ENCODE measurements at places on chromosomes 6 and 20.

DNA sequence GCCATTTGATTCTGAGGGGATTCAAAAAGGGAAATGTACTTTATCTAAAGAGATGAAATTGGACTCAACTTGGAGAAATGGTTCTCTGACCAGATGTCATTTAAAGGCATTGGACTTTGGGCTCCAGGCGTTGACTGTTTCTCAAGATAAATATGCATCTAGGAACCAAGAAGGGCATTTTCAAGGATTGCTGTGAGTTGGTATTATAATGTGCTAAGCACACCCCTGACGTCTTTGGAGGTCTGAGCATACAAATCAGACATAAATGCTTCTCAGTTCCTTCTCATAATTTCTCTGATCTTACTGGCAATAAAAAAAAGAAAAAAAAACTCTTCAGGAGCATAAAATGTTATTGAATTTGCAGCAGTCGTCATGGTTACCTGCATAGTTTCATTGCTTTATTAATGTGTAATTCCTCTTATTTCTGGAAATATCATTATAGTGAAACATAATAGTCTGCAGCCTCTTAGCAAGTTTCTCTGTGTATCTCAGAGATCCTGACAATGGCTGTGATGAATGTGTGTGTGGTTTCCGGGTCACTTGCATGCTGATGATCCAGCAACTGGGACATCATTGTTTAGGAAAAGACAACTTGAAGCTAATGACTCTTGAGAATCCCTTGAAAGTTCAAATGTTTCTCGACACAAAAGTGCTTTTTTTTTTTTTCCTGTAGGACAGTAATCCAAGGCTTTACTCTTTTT lies 136.0 kb downstream of the AIG1 start:
- DNase-seq = no peak

DNA sequence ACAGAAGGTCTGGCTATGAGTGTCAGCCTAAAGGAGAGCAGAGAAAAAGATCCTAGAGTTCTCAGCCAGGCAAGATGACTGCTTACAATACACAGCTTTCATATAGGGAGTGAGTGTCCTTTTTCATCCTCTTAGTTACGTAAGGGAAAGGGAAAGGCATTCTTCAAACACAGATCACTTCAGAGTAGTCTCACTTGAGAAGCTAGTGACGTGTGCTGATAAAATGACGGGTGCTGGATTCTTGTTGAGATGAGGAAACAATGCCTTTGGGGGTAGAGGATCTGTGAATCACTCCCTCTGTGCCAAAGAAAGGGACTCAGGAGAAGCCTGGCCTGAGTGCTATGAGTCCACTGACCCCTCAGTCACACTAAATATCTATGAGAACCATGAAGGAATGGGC lies 117.3 kb downstream of the QRSL1 start:
- no peak for DNase-seq

- DNase-seq = no peak
Observed at GRCh38 chr6:143695130-143695968, 17.6 kb downstream of the PHACTR2 start.

DNA sequence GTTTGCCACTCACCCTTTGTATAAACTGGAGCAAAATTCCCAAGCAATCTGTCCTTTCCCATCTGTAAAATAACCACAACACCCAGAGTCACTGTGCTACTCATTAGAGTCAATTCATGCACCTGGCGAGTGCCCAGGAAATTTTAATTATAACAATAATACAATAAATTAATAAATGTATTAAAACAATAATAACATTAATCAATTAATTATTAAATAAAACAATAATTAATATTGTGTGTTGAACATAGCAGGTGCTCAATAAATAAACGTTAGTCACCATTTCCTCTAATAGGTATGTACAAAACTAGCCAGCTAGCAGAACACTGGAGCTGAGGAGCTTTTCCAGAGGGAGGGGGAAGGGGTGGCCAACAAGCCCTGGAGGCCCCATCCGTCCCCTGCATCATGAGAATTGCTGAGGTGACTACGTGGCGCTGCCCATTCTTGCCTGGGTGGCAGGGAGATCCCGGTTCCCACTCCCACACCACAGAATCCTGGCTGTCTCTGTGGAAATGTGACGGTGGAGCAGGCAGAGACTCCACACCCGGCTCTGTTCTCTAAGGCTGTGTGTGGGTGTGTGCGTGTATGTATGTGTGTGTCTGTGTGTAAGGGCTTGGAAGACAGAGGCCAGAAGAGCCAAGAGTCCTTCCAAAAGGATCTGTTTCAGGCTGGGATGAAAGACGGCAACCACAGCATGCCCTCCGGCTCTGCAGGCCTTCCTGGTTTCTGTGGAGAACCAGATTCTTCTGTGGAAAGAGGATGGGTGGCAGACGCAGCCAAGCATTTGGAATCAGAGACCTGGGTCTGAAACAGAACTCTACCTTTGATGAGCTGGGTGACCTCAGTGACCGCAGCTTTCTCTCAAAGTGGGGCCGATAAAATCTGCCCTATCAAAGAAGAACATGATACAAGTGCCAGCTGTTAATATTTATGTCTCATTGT lies 18.8 kb upstream of the EZR start:
- no peak for DNase-seq

GRCh38 chr6:113142671-113143174 lies 714.4 kb upstream of the MARCKS start:
- no peak for DNase-seq

GRCh38 chr6:25548451-25548850 lies 103.6 kb upstream of the SCGN start:
- no peak for DNase-seq

DNA sequence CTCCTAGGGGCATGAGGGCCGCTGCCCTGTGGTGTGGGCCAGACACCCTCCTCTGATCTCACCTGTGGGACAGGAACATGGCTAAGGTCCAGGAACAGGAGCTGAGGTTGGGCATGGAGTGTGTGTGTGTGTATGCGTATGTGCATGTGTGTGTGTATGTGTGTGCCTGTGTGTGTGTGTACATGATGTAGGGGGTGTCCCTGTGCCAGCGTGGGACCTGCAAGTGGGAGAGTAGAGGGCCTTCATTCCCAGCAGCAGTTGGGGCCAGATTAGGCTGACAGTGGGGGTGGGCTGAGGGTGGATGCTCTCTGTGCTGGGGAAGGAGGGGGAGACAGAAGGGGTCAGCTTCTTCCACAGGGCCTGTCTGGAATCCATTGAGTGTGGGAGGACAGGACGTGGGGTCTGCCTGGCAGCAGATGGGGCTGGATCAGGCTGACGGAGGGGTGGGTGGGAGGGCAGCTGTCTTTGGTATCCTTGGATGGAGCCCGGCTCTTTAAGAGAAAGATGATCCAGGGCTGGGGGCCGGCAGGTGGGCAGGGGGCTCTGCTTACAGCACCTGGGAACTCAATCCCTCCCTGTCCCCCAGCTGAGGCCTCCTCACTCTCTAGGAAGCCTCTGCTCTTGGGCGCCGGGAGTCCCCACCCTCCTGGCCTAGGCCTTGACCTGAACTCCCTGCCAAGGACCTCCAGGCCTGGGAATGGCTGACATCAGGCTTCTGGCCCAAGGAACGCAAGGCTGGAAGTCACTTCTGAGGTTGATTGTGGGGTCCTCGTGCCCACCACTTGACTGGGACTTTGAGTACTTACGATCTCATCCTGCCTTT lies 44.0 kb downstream of the SPDEF start:
- DNase-seq = no peak

GRCh38 chr6:107618672-107619071 lies 128.8 kb downstream of the SOBP start:
- DNase-seq = no peak

- DNase-seq = no peak
Observed at GRCh38 chr20:18360635-18361034, 72.3 kb downstream of the ZNF133 start.

DNA sequence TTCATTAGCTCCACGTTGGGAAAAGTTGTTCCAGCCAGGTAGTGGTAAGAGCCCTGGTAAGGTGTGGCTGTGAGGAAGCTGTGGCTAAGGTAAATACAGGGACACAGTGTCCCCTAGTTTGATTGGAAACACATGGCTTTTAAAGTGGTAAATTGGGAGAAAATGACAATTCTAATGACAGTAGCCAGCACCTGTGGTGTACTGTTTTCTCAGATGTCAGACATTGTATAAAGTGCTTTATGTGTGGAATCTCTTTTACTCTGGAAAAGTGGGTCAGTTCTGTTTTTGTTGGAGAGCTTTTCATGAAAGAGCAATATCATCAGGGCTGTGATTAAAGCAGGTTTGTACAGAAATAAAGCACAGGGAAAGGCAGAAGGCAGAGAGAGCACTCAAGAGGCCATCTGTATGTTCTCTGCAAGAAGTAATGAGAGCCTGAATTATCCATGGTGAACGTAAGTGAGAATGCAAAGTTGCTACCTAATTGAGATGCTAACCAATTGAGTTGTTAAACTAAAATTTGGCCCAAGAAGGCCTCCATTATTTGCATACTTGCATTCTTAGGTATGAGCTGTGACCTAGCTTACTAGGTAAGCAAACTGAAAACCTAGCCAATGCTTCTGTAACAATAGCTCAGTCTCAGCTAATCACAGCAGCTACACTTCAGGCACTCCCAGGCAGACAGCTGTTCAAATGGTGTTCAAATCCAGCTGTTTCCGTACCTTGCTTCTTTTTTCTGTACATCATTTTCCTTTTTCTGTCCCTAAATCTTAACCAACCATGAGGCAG lies 28.2 kb downstream of the MRAP2 start:
- DNase-seq = no peak

- DNase-seq = no peak
Observed at GRCh38 chr6:92723390-92723931, 695.9 kb downstream of the EPHA7 start.

DNA sequence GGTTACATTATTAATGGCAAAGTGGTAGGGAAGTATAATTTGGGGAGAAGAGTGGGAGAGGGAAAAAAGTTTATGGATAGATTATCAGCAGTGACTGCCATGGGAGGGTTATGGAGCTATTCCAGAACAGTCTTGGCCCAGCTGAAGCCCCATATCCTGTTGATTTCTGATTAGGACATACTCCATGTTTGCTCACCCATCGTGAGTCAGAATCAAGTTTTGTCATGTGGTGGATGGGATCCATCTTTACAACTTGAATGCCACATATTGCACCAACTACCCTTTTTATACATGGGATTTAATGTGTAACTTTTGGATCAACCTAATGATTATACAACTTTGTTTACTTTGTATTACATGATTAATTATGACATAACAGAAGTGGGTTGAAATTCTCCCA lies 217.0 kb downstream of the HAO1 start:
- DNase-seq = no peak

DNA sequence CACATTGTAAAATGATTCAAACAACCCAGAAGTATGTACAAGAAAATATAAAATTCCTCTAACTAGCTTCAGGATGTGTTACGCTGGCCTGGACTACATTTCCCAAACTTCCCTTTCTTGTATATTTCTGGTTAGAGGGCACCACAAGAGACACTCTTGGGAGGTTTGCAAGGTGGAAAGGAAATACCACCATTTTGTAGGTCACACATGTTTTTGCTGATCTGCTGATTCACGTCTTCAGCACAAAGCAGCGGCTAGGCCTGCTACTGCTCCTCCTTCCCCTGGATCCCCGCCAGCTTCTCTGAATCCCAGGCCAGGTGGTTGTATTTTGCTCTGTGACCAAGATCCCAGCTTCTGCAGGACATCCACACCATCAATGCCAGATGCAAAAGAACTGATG lies 104.2 kb downstream of the AGPAT4 start:
- DNase-seq = no peak

DNA sequence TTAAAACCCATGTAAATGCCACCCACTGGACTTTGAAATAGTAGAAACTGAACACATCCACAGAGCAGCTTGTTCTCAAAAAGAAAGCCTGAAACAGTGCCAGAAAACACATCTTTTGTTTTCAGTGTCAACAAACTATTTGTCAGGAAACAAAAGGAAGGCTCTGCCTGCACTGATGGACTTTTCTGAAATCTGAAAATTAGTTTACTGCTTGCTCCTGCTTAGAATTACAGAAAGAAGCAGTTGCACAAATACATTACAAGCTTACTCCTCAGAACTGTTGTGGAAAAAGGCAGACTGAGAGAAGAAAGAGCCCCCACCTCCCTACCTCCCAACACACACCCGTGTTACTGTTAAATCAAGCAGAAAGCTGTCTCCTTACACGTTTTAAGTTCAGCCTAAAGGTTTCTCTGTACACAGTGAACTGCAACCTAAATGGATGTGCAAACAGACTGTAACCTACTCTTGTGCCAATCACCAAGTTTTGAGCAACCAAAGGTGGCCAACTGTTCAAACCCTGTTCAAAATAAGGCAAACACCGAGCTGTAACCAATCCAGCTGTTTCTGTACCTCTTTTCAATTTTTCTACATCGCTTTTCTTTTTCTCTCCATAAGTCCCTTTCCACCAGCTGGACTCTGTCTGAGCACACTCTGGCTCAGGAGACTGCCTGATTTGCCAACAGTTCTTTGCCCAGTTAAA lies 43.7 kb downstream of the FRK start:
- DNase-seq = no peak

DNA sequence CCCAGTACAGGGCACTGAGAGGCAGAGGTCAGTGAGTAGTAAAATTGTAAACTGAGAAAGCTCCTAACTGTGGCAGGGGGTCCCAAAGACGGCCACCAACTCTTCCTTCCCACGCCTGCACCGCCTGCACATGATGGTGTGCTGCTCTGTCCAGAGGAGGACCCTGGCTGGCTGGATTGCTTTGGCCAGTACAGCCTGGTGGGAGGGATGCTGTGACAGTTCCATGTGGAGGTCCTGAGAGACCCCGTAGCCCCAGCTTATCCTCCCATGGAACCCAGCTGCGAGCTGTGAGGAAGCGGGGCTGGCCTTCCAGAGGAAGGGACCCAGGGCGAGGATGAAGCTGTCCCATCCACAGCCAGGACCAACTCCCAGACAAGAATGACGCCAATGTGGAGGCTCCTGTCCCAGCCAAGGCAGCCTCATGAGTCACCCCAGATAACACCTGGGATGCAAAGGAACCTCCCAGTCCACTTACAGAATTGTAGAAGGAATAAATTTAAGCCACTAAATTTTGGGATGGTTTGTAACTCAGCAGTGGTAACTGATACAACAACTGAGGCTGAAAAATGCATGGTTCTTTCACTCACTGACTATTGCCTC lies 2.0 kb upstream of the ACSS1 start:
- DNase-seq = no peak

GRCh38 chr20:46523696-46524328 lies 10.5 kb upstream of the ZNF334 start:
- DNase-seq = no peak
